ENCODE measurements at places on chromosomes 7 and 10.

DNA sequence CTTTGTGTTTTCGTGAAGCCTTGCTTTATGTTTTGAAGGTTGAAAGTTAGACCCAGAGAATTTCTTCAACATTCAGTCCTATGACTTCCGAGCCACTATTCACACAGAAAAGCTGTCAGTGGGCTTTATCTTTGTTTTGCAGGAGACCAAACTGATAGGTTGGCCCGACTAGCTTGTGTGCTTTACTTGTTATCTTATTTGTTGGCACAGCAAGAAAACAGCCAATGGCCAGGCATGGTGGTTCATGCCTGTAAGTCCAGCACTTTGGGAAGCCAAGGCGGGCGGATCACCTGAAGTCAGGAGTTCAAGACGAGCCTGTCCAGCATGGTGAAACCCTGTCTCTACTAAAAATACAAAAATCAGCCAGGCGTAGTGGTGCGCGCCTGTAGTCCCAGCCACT lies 16.0 kb upstream of the GDI2 start:
- peak; percentile 45 for DNase-seq

- no peak for DNase-seq
Observed at GRCh38 chr10:35558276-35558675, 46.9 kb upstream of the GJD4 start.

DNA sequence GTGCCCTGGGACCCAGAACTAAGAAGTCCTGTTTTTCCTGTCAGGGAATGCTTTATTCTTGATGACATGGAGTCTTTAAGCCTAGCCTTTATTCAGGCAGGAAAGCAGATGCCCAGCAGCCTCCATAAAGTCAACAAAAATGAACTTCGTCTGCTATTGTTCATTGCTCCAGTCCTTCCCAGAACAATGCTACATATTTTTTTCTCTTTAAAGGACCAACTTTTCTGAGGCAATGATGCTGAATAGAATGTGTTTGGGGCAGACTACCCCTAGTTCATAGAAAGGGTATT lies 47.6 kb upstream of the PDCD4 start:
- DNase-seq = no peak

GRCh38 chr7:102055181-102055976 lies 231.3 kb upstream of the SH2B2 start:
- DNase-seq = no peak

- DNase-seq = no peak
Observed at GRCh38 chr7:114957444-114957843, 35.5 kb downstream of the MDFIC start.

DNA sequence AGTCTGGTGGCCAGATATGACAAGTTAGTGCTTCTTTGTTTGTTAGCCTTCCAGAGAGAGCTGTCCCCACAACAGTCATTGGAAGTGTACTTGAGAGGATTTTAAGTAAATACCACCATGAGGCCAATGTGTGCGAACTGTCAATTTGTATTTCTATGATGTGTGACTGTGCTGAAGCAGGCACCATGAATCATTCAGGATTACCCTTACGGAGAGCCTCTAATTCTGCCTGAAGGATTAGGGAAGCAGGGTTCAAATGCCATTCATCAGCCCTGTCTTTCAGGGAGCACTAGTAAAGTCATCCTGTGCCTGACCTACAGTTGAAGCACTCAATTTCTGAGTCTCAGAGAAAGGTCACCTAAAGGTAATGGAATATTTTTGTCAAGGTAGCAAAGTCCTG lies 109.3 kb downstream of the GATA3 start:
- no peak for DNase-seq

- DNase-seq = no peak
Observed at GRCh38 chr7:105743351-105744090, 132.9 kb downstream of the ATXN7L1 start.

GRCh38 chr10:85548034-85548433 lies 818.6 kb downstream of the GRID1 start:
- DNase-seq = no peak

- DNase-seq = no peak
Observed at GRCh38 chr7:87148332-87148955, 3.8 kb upstream of the DMTF1 start.

DNA sequence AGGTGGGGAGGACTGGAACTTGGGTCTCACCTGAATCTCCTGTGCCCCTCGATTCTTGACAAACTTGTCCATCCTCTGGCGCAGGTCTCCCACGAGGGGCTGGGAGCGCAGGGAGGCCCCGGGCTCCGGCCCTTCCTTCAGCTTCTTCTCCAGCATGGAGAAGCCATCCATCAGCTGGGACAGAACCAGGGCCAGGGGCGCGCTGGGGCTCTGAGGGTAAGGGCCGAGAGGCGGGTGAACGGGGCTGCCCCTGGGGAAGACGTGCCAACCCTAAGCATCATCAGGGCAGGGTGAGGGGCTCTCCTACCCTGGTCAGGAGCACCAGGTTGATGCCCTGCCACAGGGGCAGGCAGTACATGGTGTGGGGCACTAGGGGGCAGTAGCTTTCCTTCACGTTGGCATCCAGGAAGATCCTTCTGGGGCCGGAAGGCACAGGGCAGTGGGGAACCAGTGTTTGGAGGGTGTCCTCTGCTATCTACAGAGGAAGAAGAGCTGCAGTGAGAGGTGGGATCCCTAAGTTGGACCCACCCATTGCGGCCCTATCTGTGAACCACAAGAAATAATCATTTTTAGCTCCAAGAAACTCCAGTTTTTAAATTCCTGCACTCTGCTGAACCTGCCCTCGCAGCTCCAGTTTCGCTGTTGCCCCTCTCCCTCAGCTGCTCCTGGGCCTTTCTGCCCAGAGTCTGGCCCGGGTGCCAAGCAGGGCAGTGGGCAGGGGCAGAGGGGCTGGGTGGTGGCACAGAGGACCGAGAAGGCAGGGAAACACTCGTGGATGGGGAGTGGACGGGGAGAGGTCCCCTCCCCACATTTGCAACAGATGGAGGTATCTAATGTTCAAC lies 10.8 kb upstream of the PYROXD2 start:
- peak; percentile 86 for DNase-seq

DNA sequence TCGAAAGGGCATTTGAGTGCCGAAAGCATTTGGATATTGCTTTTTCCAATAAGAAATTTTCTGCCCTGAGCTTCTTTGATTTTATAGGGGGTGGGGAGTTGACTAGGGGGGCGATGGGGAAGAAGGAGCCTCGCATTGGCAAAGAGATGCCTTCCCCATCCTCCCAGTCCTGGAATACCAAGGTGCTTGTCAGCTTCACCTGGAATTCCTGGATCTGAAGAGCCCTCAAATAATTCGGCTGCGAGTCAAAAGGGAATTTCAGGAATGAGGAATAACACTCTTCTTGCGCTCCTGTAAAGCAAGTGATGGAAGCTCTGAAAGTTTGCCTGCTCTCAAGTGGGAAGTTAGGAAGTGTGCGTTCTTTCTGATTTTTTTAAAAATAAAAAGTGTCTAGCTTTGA lies 7.3 kb downstream of the NXPH1 start:
- no peak for DNase-seq

DNA sequence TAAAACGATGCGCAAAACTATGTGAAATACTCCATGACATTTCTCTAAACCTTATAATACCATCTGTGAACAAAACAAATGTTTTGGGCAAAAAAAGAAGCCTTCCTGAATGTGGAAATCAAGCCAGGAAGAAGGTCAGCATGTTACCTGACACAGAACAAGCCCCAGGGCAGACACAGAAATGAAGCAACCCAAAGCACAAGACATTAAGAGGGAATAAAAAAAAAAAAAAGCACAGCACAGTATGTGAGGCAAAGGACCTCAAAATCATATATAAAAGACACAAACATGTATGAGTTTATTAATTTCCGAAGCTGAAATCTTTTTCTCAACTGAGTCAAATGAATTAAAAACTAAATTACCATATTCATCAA lies 161.8 kb downstream of the SKIDA1 start:
- DNase-seq = no peak

DNA sequence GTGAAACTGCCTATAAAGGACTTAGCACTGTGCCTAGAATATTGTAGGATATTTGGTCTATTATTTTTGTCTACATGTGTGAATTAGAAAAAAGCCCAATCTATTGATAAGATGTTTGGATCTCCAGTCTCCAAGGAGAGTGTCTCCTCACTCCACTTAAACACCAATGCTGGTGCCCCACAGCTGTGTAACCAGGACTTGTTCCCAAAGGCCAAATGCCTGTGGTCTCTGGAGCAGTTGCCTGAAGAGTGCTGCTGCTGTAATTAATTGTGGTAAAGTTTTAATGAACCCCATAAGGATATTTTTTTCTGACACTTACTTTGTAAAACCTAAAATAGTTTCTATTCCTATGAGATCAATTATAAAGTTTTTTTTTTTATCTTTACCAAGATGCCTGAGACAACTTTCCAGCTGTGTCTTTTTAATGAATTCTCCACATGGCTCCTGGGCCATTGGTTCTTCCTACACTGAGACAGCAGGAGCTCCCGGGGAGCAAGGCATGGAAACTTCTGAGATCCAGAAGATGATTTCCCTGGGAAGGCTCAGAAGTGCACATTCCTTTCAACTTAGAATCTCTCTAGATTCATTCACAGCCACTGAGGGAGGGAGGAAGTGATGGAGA lies 11.2 kb upstream of the OR2A5 start:
- no peak for DNase-seq

DNA sequence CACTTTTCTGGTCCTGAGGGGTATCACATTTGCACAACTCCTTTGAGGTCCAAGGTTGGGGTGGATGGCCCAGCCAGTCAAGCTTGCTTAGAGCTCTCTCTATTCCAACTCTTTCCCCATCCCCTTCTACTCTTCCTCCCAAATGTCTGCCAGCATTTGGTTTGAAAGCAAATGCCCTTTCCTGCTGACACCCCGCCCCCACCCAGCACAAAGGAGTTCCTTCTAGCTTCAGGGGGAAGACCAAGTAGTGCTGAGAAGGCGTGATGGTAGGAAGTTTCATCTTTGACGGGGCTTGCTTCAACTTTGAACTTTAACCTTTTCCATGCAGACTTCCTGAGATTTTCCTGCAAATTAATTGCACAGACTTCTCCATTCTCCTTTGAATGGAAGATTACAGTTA lies 137.5 kb upstream of the TCF7L2 start:
- no peak for DNase-seq

GRCh38 chr7:80259-81067 lies 111.9 kb upstream of the FAM20C start:
- DNase-seq = no peak

- DNase-seq = no peak
Observed at GRCh38 chr10:58393317-58393716, 8.1 kb downstream of the TFAM start.

DNA sequence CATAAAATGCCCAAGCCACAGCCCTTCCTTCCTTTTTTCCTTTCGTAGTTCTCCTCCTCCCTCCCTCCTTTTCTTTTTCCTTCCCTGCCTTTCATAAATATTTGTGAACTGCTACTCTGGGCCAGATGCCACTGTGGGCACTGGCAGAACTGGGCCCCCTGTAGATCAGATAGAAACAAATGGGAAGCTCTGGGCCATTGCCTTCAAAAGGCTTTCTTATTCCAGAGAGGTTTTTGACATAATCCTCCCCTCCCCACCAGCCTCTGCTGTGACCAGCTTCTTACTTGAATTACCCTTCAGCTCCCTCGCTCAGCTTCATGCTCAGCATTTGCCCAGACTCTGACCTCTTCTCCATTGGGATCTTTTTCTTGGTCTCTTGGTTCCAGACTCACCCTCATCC lies 886.8 kb downstream of the LRMDA start:
- no peak for DNase-seq

DNA sequence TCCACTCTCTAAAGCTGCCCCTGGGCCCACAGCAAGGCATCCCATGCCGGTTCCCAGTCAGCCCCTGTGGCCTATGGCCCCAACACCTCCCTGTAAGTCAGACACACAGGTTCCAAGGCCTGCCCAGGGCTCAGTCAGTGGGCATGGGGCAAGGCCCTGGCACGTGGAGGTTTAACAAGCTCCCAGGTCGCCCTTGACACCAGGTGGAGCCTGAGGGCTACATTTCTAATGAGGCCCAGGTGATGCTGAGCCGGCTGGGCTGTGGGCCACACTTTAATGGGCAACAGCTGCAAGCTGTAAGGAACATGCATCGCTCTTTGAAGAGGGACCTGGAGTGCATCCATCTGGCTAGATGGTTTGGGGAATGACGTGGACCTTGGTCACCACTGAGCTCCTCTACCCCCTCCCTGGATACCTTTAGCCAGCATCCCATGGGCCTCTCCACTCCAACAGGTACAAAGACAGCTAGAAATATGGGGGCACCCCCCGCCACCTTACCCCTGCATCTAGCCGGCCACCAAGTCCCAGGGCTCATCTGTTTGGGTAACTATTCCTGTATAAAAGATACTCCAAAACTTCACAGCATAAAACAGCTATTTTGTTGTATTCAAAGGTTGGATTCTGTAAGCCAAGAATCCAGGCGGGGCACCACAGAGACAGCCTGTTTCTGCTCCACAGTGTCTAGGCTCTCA lies 122.5 kb downstream of the OAT start:
- no peak for DNase-seq

- no peak for DNase-seq
Observed at GRCh38 chr7:1919539-1920265, 249.6 kb downstream of the ELFN1 start.

DNA sequence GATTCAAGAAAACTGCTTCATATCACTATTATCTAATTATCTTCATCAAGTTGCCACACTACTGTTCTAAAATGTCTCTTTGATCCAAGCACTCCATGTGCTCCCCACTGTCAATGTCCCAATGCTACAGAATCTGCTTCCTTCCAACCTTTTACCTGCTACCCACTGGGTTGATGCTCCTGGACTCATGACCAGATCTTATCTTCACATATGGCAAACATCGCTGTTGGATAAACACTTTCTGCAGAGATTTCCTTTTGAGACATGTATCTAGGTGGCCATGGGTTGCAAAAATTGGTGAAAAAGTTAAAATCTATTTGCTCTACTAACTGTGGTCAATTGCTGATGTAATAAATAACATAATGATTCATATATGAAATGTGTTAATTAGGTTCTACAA lies 24.5 kb upstream of the SEMA3C start:
- DNase-seq = no peak

GRCh38 chr7:13077466-13077865 lies 390.0 kb downstream of the ARL4A start:
- DNase-seq = no peak

DNA sequence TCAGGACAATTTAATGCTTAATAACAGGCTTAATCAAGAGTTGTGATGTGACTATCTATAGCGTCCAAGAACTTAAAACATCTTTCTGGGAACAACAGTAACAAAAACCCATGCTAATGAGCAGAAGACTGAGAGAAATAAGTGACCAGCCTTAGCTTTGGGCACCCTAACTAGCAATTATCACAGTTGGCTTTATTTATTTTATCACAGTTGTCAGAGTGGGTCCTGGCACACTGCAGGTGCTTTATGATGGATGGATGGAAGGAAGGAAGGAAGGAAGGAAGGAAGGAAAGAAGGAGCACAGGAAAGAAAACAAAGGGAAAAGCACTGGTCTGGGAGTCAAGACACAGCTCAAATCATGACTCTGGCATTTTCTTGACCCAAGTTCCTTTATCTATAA lies 181.1 kb downstream of the SKAP2 start:
- no peak for DNase-seq

DNA sequence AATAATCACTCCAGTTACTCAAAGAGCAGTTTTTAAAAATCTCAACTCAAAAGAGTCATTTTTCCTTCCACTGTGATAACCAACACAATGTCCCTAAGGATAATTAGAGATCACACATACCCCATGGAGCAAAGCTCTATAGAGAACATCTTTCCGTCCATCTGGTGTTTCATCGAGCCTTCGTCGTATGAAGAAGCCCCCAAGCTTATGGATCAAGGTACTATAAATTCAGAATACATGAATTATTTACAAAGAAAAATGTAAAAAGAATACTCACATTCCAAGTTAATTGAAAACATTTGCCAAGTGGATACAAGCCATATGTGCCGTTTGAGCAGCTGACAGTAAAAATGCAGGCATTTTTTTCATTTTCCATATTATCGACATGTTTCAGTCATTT lies 14.8 kb downstream of the GPAM start:
- DNase-seq = no peak

GRCh38 chr7:152176797-152177196 lies 151.3 kb downstream of the GALNT11 start:
- no peak for DNase-seq
